Spleen (tissue), 13 donors: ENCODE measurements at places on chromosomes 7 and 10.

- peak; percentile 92 for DNase-seq
- H3K36me3 ChIP-seq: no peaks in the 10 kb centered on the region
- H3K4me1 ChIP-seq: peaks cover 65% of the 10 kb centered on the region
Measured at GRCh38 chr10:72254813-72255568, 18.7 kb upstream of the DDIT4 start.

DNA sequence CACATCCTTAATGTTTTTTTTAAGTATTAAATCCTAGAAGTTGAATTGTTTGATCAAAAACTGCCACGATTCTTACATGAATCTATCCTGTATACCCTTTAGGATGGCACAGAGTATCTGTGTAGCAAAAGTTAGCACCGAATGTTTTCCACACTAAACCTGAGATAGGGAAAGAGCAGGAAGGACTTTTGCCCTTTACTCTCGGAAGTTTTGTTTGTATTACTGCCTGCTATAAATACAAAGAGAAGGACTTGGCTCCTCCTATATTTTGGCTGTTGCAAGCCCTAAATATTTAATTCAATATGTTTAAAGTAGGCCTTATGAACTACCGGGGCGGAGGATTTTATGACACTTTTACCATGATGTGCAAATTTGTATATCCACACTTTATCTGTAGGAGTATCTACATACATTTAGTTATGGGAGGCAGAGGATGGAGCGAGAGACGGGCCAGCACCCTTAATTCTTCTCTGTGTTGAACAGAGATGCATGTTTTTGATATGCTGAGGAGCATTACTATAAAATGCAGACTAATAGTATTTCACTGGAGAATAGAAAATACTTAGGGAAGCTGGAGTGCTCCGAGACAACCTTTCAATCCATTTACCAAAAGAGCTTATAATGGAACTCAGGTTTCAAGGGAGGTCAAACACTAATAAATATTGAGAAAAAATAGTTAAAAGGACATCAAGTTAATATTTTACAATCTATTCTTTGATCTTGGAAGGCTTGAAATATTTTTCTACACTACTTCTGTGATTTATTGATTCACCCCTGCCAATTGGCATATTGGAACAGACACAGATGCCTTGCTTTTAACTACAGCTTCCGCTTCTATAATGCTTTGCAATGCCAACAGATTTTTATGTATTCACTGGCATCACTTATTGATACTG, 97.4 kb downstream of the CHN2 start:
- no peak for DNase-seq
- no peaks in the 10 kb centered on the region for H3K36me3 ChIP-seq
- H3K4me3 ChIP-seq: no peak overlapping the region

- no peak overlapping the region for H3K4me3 ChIP-seq
- no peak for DNase-seq
- no peaks in the 10 kb centered on the region for H3K27me3 ChIP-seq
- H3K36me3 ChIP-seq: no peaks in the 10 kb centered on the region
- H3K4me1 ChIP-seq: no peaks in the 10 kb centered on the region
Measured at GRCh38 chr7:51013861-51014511, 231.3 kb upstream of the GRB10 start.

GRCh38 chr10:78947226-78947625, 121.5 kb upstream of the ZMIZ1 start:
- no peaks in the 10 kb centered on the region for H3K27me3 ChIP-seq
- H3K4me1 ChIP-seq: peaks cover 4% of the 10 kb centered on the region
- no peak overlapping the region for H3K27ac ChIP-seq
- no peaks in the 10 kb centered on the region for H3K36me3 ChIP-seq

DNA sequence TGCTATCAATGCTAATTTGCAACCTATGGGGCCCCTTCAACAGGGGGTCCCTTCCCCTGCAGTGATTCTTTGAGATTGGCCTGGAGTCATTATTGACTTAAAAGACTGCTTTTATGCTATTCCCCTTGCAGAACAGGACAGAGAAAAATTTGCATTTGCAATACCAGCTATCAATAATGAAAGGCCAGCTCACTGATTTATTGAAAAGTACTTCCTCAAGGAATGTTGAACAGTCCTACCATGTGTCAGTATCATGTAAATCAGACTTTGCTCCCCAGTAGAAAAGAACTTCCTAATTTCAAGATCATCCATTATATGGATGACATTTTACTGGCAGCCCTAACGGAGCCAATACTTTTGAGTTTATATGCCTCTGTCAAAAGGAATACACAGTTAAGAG, 29.7 kb upstream of the ABCA13 start:
- peaks cover 4% of the 10 kb centered on the region for H3K4me1 ChIP-seq
- no peaks in the 10 kb centered on the region for H3K27me3 ChIP-seq
- H3K27ac ChIP-seq: no peak overlapping the region
- no peaks in the 10 kb centered on the region for H3K36me3 ChIP-seq

GRCh38 chr10:62386356-62387320, 12.5 kb downstream of the ZNF365 start:
- no peaks in the 10 kb centered on the region for H3K27me3 ChIP-seq
- no peak overlapping the region for H3K27ac ChIP-seq
- no peak for DNase-seq
- H3K4me1 ChIP-seq: no peaks in the 10 kb centered on the region
- H3K4me3 ChIP-seq: no peak overlapping the region

- no peak for DNase-seq
- no peak overlapping the region for H3K4me3 ChIP-seq
- no peaks in the 10 kb centered on the region for H3K36me3 ChIP-seq
Measured at GRCh38 chr10:95279042-95279820, 11.6 kb downstream of the PDLIM1 start.

- H3K4me1 ChIP-seq: no peaks in the 10 kb centered on the region
- no peaks in the 10 kb centered on the region for H3K27me3 ChIP-seq
- no peak overlapping the region for H3K27ac ChIP-seq
- H3K4me3 ChIP-seq: no peak overlapping the region
- DNase-seq: no peak
Measured at GRCh38 chr10:76297780-76298281, 866.4 kb downstream of the LRMDA start.
